ENCODE measurements at places on chromosomes 2 and 18.

DNA sequence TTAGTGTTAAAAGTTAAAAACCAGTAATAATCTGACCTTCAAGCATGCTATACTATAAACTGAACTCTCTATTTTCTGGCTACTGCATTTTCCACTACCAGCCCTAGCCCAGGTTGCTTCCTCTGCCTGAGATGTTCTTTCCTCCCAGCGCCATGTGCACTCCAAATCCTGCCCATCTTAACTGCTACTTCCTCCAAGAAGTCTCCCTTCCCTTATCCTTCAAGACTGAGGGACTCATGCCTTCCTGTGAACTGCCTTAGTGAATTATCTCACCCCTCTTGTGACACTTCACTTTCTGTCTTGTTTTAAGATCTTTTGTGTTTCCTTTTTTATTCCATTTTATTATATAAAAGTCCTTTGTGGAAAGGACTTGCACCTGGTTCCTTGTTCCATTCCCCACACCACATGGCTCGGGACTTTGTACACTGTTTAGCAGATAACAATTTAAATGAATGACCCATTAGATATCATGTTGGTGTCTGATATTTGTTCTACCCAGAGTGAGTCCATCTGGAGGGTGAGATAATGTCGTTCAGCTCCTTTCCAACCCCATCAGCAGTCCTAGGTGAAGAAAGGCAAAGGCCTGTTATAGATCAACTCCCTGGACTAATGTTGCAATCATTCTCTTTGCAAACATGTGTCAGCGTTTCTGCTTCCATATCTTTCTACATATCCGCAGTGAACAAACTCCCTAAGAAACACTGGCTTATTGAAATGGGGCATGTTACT is 20.9 kb upstream of the AGFG1 start:
- DNase-seq = no peak

DNA sequence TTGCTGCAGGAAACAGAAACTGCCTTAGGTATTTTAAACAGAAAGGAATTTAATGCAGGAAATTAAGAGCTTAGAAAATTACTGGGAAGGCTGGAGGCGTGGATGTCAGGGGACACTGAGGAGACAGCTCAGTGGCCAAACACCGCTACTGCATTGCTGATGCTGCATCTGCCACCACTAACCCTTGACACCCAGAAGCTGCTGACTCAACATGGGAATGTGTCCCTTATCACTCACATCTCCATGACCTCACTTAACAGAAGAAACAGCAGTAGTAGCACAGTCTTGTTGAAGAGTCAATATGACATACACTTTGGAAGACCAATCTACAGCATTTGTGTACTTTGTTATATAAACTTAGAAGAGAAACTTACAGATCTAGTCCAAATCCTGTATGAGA is 906.1 kb downstream of the SLC4A3 start:
- no peak for DNase-seq

DNA sequence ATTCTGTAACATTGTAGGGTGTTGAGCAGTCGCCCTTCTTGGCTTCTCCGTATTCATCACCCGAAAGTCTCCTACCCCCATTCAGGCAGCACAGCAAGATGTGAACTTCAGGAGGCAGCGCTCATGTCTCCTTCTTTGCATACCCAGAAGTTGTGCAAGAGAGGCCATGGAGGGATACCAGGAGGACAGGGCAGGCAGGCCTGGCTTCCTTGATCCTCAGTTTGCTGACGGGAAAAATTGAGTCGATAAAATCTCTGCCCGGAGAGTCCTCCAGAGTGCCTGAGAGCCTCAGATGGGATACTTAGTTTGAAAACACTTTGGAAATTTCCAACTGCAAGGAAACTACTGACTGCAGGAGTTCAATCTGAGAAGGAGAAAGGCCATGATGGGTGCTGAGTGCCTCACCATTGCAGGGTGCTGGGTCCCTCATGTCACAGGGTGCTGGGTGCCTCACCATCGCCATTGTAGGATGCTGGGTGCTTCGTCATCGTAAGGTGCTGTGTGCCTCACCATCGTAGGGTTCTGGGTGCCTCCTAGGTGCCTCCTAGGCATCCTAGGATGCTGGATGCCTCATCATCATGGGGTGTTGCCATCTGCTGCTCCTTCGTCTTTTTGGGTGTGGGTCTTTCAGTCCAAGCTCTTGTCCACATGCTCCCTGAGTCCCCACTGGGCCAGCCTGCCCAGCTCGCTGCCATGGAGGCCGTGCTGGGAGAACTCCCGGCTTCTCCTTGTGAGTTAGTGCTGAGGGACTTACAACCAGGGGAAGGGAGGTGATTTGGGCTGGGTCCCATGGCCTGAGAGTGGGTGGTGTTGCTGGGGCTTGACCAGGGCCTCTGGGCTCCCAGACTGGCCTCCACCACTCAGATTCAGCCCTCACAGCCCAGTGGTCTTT is 162.4 kb downstream of the DDX1 start:
- no peak for DNase-seq

DNA sequence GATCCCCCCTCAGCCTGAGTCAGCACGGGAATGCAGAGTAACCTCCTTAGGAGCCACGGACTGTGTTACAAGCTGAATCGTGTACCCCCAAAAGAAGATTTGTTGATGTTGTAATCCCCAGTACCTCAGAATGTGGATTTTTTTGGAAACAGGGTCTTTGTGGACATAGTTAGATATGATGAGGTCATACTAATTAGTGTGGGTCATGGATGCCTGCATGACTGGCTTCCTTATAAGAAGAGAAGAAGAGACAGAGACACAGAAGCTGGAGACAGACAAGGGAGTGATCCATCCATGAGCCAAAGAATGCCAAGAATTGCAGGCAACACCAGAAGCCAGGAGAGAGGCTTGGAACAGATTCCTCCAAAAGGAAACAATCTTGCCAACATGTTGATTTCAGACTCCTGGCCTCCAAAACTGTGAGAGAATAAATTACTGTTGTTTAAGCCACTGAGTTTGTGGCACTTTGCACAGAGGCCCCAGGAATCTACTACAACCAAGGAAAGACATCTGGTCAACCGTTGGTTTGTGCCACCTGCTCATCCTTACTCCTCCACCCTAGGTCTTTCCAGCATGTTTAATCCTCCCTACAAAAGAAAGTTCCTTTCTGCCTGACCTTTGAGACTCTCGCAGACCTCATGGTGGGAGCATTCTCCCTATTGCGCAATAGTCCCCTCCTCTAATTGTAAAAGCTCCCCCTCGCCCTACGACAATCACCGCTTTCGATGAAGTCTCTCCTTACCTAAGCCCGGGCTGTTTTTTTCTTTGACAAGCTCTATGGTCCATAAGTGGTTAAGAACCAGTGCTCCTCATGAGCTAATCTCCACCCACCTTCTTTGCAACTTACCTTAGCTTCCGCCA is 91.6 kb downstream of the DNER start:
- DNase-seq = no peak

DNA sequence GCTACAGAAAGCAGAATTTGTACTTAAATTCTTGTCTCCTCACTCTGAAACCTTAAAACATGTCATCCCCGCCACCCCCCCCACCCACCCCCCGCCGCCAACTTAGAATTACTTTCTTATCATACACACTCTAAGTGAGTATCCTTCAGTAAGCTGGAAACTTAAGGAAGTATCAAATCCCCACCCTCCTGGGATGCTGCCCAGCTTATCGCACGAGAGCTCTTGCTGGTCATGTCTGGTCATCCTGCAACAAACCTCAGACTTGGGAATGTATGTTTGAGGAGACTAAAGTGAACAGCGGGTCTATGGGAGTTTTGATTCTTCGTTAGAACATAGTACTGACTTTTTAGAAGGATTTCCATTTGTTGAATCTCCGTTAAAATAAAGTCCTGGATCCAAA is 203.3 kb downstream of the PTGR3 start:
- DNase-seq = no peak

DNA sequence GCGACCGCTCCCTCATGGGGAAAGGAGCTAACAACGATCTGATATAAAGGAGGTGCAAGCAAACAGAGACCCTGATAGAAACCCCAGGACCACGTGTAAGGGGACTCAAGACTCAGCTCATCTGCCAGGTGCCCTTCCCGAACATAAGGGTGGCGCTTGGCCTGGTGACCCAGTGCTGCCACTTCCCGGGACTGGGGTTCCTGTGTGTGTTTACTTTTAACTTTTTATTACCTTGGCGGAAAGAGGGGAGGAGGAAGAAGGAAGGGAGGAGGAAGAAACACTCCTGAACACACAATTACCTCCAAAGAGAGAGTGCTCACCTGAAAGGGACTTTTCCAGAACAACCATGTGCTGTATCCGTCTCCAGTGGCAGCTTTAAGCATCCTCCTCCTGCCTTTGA is 56.5 kb upstream of the EDAR start:
- DNase-seq = no peak

DNA sequence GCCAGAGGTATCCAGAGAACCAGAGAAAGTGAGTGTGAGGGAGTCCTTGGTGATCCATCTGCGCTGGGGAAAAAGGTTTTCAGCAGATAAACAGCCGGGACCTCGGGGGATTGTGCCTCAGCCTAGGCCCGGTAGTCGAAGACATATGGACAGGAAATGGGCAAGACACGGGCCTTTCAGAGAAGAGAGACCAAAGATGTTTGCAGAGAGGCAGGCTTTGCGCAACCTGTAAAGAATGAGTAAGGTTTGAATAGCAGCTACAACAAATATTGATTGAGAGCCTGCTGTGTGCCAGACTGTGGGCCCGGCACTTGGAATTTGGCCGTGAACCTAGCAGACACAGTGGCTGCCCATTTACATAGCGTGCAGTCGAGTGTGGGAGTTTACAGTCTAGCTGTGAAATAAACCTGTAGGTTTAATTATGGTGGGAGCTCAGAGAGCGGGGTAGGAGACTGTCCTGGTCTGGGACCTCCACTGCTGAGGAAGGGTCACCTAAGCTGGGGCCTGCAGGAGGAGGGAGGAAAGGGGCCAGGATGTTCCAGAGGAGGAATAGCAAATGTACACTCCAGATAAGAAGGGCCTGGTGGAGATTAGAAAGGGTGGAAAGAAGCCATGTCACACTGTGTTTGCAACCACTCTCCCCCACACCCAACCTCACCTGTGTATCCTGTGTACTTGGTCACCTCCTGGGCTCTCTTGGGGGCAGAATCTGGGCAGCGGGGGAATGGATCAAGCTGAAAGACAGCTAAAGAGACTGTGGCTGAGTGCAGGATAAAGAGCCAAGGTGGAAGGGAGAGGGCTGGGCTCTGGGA is 3.0 kb downstream of the SH2D6 start:
- no peak for DNase-seq

DNA sequence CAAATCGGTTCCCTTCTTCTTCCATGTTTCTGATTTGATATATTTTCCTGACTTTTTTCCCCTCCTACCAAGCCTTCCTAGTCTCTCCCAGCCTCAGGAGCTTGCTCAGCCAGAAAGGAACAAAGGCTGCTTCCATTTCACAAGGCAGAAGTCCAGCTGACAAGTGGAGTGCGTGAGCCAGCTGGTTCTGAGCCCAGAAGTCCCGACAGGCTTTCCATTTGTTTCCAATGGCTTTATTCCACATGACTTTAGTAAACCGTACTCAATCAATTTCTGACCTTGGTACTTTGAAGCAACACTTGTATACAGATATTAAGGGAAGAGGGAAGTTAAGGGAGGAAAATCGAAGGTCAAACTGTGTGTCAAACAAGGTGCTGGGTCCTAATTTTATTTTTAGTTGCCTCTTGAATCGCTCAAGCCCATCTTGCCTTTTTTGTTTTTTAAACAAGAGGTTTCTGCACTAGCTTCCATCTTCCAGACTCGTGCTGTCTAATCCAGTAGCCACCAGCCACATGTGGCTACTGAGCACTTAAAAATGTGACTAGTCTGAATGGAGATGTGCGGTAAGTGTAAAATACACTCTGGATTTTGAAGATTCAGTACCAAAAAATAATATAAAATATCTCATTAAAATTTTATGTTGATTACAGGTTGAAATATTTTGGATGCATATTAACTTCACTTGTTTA is 36.2 kb downstream of the WIPF1 start:
- DNase-seq = no peak

Measured in bone marrow (tissue), 2 donors.